Pancreas (tissue), 10 donors: ENCODE measurements at places on chromosomes 7 and 10. TPM values are rescaled to one million over a fixed set of nuclear protein-coding genes. Genes with fewer than 3 reads are reported as not detected.
A peak's percentile ranks its signal among the peaks of the same experiment; 100 is the strongest.

DNA sequence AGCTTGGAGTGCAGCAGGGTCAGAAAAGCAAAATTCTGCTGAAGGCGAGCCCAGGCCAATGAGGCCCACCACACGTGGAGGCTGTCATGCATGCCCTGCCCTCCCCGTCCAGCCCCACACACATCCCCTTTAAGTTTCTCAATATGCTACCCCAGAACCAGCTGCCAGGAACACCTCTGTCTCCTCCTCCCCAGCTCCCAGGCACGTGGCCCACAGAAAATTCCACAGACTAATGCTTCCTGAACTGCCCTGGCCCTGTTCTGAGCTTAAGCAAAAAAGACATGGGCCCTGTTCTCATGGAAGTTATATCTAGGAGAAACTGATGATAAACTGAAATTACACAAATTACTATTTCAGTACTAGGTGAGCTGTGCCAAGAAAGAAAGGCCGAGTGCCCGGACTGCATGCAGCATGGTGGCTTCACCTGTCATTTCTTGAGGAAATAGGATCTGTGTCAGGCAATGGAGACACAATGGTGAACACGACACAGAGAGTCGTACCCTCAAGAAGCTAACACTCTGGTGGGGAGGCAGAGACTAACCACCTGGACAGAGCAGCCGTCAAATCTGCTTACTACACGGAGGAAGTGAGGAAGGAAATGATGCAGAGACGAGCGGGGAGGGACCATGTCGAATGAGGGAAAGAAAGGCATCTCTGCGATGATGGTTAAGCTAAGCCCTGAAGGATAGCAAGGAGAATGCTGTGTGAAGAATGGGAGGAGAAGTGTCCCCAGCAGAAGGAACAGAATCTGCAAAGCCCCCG, 44.5 kb downstream of the PODXL start:
- H3K27ac ChIP-seq: no peak overlapping the region
- no peak for DNase-seq
- H3K4me3 ChIP-seq: no peak overlapping the region
- H3K4me1 ChIP-seq: peaks cover 9% of the 10 kb centered on the region

DNA sequence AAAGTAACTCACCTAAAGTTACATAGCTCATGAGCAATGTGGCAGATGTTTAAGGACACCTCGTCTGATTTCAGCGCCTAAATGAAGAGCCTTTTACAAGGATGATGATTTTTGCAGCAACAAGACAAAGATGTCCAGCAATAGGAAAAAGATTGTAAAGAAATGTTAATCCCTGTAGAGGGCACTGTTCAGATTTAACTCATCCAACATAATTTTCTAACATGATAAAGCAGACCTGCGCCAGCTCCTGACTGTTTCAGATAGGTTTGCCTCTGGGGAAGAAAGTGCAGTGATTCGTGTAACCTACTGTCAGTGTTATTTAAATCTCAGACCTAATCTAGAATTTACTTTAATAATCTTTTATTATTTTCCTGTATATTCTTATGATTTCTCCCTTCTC, 595.2 kb downstream of the AUTS2 start:
- H3K4me3 ChIP-seq: no peak overlapping the region
- no peak overlapping the region for H3K27ac ChIP-seq

DNA sequence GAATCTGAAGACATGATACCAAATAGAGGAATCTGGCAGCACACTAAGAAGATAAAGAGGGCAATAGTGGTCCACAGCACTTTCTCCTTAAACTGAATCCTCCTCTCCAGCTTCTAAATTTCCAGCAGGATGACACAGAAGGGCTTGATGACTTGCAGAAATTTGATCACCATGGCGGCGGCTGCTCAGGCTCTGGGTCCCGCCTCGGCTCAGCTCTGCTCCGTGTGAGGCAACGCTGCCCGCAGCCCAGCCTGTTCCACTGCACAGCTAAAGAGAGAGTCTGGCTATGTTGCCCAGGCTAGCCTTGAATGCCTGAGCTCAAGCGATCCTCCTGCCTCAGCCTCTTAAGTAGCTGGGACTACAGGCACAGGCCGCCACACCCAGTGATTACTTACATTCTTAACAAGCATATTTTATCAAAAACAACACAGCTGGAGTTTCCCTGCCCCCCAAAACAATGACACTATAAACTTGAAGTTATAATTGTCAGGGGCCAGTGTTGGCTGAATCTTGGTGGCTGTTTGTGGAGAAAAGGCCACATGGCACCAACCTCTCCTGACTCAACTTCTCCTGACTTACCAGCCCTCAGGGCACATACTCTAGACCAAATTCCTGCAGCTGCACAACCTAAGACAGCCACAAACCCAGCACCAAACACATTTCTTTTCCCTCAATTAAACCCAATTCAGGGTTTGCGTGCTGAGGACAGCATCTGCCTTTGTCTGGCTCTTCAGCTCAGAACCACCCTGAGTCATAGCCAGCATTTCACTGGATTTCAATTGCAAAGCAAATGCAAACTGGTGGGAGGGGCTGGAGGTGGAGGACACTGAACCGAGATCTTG, 11.6 kb upstream of the TNPO3 start:
- no peaks in the 10 kb centered on the region for H3K4me1 ChIP-seq
- DNase-seq: no peak
- H3K36me3 ChIP-seq: no peaks in the 10 kb centered on the region
- no peaks in the 10 kb centered on the region for H3K27me3 ChIP-seq
- no peak overlapping the region for H3K4me3 ChIP-seq
- no peak overlapping the region for H3K27ac ChIP-seq

- H3K27me3 ChIP-seq: no peaks in the 10 kb centered on the region
- H3K4me1 ChIP-seq: no peaks in the 10 kb centered on the region
- H3K27ac ChIP-seq: no peak overlapping the region
- no peak overlapping the region for H3K4me3 ChIP-seq
Observed at GRCh38 chr10:76454506-76455140, 1023.2 kb downstream of the LRMDA start.

DNA sequence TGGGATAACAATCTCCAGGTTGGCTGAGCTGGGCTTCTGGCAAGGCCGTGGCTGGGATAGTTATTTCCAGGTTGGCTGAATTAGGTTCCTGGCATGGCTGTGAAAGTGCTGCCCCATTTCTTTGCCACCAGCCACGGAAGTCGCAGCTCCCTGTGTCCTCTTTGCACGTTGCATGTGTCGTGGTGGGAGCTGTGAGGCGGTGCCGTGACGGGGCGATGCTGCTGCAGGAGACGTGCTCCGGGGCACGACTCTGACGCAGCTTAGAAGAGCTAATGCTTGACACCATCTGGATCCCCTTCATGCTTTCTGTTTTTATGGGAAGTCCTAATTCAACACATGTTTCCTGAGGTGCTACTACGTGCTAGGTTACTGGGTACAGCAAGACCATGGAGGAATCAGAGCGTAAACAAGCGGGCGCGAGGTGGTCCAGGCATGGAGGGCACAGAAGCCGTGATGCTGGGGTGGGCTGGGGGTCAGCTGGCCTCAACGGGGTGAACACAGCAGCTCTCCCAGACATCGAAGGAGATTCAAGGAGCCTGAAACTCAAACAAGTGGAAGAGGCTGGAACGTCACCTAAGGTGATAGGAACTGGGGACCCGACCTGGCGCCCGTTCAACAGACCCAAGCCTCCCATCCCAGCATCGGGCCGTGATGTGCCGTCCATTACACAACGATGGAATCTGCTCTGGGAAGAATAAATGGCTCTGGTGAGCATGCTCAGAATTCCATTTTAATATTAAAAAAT, 407.1 kb downstream of the DNAJB6 start:
- H3K4me3 ChIP-seq: no peak overlapping the region
- no peak overlapping the region for H3K27ac ChIP-seq

GRCh38 chr7:105734233-105734632, 142.2 kb downstream of the ATXN7L1 start:
- no peak for DNase-seq
- H3K36me3 ChIP-seq: no peaks in the 10 kb centered on the region
- H3K27me3 ChIP-seq: no peaks in the 10 kb centered on the region
- H3K27ac ChIP-seq: no peak overlapping the region
- no peaks in the 10 kb centered on the region for H3K4me1 ChIP-seq

- H3K4me3 ChIP-seq: no peak overlapping the region
- H3K36me3 ChIP-seq: no peaks in the 10 kb centered on the region
- no peaks in the 10 kb centered on the region for H3K4me1 ChIP-seq
- no peaks in the 10 kb centered on the region for H3K27me3 ChIP-seq
Observed at GRCh38 chr10:1858048-1858447, 120.7 kb upstream of the ADARB2 start.

GRCh38 chr10:51010977-51011376, 63.3 kb upstream of the PRKG1 start:
- no peak overlapping the region for H3K4me3 ChIP-seq
- no peak for DNase-seq
- H3K4me1 ChIP-seq: no peaks in the 10 kb centered on the region
- no peak overlapping the region for H3K27ac ChIP-seq
- H3K36me3 ChIP-seq: no peaks in the 10 kb centered on the region
- no peaks in the 10 kb centered on the region for H3K27me3 ChIP-seq

GRCh38 chr7:57225666-57226065, 93.4 kb upstream of the ZNF479 start:
- H3K4me3 ChIP-seq: no peak overlapping the region
- no peak overlapping the region for H3K27ac ChIP-seq
- H3K4me1 ChIP-seq: no peaks in the 10 kb centered on the region

GRCh38 chr10:88820748-88821401, 18.3 kb downstream of the LIPM start:
- no peaks in the 10 kb centered on the region for H3K27me3 ChIP-seq
- no peaks in the 10 kb centered on the region for H3K36me3 ChIP-seq
- no peak for DNase-seq
- H3K27ac ChIP-seq: no peak overlapping the region

DNA sequence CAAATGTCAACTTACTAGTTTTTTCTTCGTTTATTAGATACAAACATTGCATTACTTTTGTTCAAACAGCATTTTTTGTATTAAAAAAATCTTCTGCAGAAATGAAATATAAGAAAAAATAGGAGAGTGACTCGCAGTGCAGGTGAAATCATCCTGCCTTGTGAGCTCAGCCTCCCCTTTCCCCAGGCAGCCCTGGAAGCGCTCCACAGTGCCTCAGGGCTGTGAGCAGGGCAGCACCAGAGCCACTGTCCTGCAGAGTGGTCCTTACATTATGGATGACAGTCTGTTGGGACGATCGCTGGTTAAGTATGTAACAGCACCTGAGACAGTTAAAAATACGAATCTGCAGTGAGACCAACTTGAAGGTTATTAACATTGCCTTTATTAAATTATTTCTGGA, 695.4 kb upstream of the POM121L12 start:
- H3K4me3 ChIP-seq: no peak overlapping the region
- H3K27me3 ChIP-seq: no peaks in the 10 kb centered on the region
- H3K27ac ChIP-seq: no peak overlapping the region

DNA sequence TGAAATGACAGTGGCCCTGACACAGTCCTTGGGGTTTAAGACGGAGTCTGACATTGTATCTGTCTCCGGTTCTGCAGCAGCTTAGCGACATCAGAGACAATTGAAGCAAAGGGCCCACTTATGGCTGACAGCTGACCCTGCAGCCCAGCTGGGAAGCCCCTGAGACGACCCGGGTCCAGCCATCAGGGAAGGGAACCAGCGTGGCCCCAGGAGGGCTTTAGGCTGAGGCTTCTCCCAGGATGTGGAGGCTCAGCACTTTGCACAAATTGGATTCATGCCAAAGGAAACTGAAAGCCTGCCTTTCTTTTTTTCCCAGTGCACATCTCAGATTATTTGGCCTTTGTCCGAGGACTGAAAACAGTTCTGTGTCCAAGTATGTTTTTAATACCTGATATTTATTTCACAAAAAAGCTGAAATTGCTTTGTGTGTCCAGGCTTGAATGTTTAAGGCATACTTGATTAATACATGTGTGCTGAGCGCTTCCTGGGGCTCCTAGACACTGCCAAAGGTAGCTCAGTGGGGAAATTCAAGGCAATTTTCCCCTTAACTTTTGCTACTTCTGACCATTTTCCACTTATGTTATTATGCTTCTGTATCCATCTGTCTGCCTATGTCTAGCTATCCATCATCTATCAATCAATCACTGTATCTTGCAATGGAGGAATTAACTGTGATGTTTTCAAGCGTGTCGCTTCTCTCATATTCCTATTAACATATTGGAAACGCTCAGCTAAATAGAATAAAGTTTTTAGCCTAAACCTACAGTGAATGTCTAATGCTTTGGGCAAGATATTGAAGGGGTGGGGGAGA, 34.8 kb downstream of the KLF6 start:
- no peaks in the 10 kb centered on the region for H3K36me3 ChIP-seq
- no peaks in the 10 kb centered on the region for H3K27me3 ChIP-seq
- H3K4me1 ChIP-seq: peaks cover 11% of the 10 kb centered on the region

DNA sequence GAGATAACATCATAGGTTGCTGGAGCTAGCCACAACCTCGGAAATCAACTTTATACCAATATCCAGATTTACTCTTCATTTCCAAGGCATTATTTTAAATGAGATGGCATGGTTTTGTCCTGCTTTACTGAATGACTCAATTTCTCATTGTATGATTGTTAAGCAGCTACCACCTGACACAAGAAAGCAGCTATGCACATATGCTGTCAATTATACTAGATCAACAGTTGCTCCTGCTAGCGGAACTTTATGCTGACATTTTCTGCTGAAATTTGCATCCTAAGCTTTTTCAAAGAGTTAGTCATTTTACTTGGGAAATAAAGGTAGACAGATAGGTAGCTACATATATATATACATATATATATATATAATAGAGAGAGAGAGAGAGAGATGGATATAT, 8.9 kb upstream of the CH25H start:
- no peaks in the 10 kb centered on the region for H3K4me1 ChIP-seq
- no peak overlapping the region for H3K27ac ChIP-seq
- no peak overlapping the region for H3K4me3 ChIP-seq
- H3K27me3 ChIP-seq: no peaks in the 10 kb centered on the region
- no peak for DNase-seq

GRCh38 chr7:17404006-17404405, 105.6 kb downstream of the AHR start:
- no peaks in the 10 kb centered on the region for H3K27me3 ChIP-seq
- H3K4me3 ChIP-seq: no peak overlapping the region
- no peaks in the 10 kb centered on the region for H3K4me1 ChIP-seq
- no peak overlapping the region for H3K27ac ChIP-seq
- DNase-seq: no peak
- H3K36me3 ChIP-seq: no peaks in the 10 kb centered on the region

GRCh38 chr7:92448205-92448747, 994 bp downstream of the GATAD1 start:
- H3K4me3 ChIP-seq: peak overlapping the region; percentile 98
- H3K27ac ChIP-seq: peak overlapping the region; percentile 98
- peaks cover 17% of the 10 kb centered on the region for H3K4me1 ChIP-seq
- DNase-seq: peak; percentile 73

- no peaks in the 10 kb centered on the region for H3K4me1 ChIP-seq
- H3K4me3 ChIP-seq: no peak overlapping the region
- no peaks in the 10 kb centered on the region for H3K27me3 ChIP-seq
- H3K36me3 ChIP-seq: no peaks in the 10 kb centered on the region
- no peak overlapping the region for H3K27ac ChIP-seq
Observed at GRCh38 chr10:106707657-106708056, 456.8 kb downstream of the SORCS1 start.

- DNase-seq: no peak
- no peaks in the 10 kb centered on the region for H3K4me1 ChIP-seq
- no peak overlapping the region for H3K4me3 ChIP-seq
- no peaks in the 10 kb centered on the region for H3K27me3 ChIP-seq
- H3K36me3 ChIP-seq: no peaks in the 10 kb centered on the region
Observed at GRCh38 chr7:3897430-3898372, 596.6 kb downstream of the SDK1 start.

GRCh38 chr7:107364787-107365186, 105.1 kb upstream of the GPR22 start:
- H3K4me3 ChIP-seq: no peak overlapping the region
- DNase-seq: no peak
- no peak overlapping the region for H3K27ac ChIP-seq
- no peaks in the 10 kb centered on the region for H3K27me3 ChIP-seq
- H3K4me1 ChIP-seq: no peaks in the 10 kb centered on the region

SMKR1 gene
- total RNA-seq: 0.75 TPM

COMTD1 gene
- total RNA-seq: 55.5 TPM

CALN1 gene
- 0.92 TPM for total RNA-seq

VGF gene
- 38.0 TPM for total RNA-seq
